ENCODE measurements at places on chromosomes 11 and 22. TPM values are rescaled to one million over a fixed set of nuclear protein-coding genes. Genes with fewer than 3 reads are reported as not detected.

MMP8 gene
- total RNA-seq: under 0.01 TPM

OR5P2 gene
- not detected for total RNA-seq

SCGB2A2 gene
- not detected for total RNA-seq

GAS2 gene
- total RNA-seq: 0.65 TPM

CRYBB2 gene
- not detected for total RNA-seq

OR4D5 gene
- total RNA-seq: not detected

CHST1 gene
- 0.37 TPM for total RNA-seq

CTTN gene
- total RNA-seq: 410 TPM

APOBEC3C gene
- 5.6 TPM for total RNA-seq

EIF4ENIF1 gene
- 6.1 TPM for total RNA-seq

DDI1 gene
- under 0.01 TPM for total RNA-seq
